Stimulated activated CD8-positive, alpha-beta memory T cell treated with anti-CD3 and anti-CD28 coated beads, Interleukin-7, amount 100 ng/mL, for 48 hours (primary cell): ENCODE measurements at places on chromosomes 7 and 10.

- DNase-seq: no peak
These were observed 873 bp downstream of the PRKAR2B start for GRCh38 chr7:107045195-107045960.

DNA sequence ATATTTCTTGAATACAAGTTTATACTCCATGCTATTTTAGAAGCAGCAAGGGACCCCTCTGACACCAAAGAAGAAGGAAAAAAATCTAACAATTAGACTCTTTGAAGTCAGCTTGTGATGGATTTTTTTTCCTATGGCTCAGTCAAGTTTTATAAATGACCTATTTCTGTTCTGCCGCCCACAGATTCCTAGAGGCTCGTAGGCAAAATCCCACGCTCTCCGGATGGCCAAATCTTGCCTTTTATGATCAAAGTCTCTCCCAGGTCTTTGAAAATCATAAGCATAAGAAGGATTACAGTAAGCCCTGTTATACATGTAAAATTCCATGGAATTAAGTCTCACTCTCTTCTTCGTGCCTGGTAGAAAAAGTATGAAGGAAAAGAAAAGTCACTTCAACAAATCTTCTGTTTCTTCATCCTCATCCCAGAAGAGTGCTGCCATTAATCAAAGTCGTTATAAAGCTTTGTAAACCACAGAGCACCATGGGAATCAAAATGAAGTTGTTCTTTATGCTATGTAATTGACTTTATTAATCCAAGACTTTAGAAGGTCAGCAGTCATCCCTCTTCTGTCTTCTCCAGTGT lies 33.1 kb downstream of the ASB13 start:
- no peak for DNase-seq

DNA sequence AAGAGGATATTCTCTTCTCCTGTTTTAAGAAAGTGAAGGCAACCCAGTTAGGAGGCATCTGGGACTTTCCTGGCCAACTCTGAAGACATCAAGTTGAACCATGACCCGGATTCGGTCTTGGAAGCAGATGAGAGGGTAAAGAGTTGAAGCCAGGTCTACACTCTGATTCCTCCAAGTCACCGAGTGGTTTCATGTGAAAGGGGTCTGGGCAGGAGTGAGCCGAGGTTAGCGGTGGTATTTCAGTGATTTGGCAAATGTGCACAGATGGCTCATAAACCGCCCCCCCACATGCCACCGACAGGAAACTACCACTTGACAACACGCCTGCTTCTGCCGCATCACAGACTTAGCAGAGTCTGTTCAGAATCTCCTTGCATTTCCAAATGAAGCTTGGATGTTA lies 11.4 kb upstream of the REPIN1 start:
- no peak for DNase-seq

- DNase-seq: no peak
These were observed 292.0 kb upstream of the ZMIZ1 start for GRCh38 chr10:78776756-78777155.

- DNase-seq: no peak
These were observed 40.0 kb downstream of the MINPP1 start for GRCh38 chr10:87544721-87545120.

- DNase-seq: no peak
These were observed 71.5 kb downstream of the ST7 start for GRCh38 chr7:117024811-117025210.

DNA sequence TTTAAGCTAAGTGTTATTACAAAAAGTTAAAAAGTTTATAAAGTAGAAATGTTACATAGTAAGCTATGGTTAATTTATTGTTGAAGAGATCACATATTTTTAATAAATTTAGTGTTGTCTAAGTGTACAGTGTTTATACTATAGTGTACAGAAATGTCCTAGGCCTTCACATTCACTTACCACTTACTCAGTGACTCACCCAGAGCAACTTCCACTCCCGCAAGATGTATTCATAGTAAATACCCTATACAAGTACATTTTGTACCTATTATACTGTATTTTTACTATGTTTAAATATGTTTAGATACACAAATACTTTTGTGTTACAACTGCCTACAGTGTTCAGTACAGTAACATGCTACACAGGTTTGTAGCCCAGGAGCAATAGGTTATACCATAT lies 69.2 kb downstream of the DNAJC1 start:
- DNase-seq: no peak

- DNase-seq: no peak
These were observed 20.3 kb upstream of the MYH16 start for GRCh38 chr7:99252166-99252895.

- no peak for DNase-seq
These were observed 234.7 kb downstream of the SKAP2 start for GRCh38 chr7:26629696-26630095.

- no peak for DNase-seq
These were observed 41.4 kb upstream of the NPFFR1 start for GRCh38 chr10:70324951-70325781.

DNA sequence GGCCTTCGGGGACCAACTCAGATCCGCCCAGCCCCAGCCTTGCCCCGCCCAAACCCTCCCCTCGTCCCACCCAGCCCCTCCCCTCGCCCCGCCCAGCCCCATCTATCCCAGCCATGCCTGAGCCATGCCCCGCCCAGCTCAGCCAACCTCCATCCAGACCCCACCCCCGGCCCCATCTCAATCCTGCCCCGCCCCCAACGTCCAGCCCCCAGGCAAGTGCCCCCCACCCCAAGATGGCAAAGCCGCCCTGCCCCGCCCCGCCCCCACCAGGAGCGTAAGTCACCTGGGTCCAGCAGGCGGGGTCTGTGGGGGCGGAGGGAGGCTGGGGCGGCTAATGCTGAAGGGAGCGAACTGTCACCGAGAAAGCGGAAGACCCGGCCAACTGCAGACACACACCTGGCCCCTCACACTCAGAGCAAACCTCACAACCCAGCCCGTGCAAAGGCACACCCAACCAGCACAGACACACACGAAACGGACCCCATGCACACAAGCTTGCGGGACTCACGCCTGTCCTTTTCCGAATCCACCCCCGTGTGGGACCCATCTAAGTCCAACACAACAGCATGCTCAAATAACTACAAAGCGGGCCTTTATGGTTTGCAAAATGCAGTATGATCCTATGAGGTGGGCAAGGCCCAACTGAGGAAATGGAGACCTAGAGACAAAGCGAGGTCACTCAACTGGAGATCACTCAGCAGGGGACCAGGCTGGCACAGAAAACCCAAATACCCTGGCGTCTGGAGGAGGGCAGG lies 11.5 kb upstream of the OGA start:
- no peak for DNase-seq

DNA sequence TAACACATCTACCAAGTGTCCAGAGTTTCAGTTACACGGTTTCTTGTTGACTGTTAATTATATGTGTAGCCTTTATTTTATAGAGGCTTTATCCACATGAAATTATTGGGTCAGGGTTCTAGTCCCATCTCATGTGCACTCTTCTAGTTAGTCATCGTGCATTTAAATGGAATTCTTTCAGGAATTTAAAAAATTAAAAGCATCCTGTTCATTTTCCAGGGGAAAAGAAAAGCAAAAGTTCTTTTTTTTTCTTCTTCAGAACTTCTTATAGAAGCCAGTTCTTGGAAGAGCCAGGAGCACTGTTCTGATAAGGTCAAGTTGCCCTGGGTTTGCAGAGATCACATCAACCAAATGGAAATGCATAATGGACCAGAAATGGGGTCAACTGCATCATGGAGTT lies 324.7 kb downstream of the INHBA start:
- no peak for DNase-seq

GRCh38 chr10:68897336-68897741 lies 3.8 kb upstream of the DDX50 start:
- no peak for DNase-seq

- DNase-seq: no peak
These were observed 1.9 kb upstream of the GPR146 start for GRCh38 chr7:1042492-1042833.

GRCh38 chr10:58299580-58299979 lies 30.6 kb downstream of the CISD1 start:
- DNase-seq: no peak

DNA sequence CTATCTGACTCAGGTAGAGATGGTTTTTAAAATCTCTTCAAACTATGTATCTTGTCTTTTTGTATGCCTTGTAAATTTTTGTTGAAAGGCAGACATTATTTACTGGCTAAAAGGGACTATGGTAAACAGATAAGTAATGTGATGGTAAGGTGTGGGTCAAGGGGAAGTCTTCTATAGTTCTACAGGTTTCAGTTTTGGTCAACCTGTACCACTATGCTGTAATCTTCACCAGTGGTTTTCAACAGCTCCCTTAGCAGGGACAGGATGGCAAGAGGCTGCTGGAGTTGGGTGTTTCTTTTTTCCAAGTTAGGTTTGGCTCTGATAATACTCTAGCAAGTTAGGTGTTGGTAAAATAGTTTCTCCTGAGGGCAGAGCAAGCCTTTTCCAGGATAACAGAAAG lies 32.7 kb upstream of the FZD8 start:
- no peak for DNase-seq

- no peak for DNase-seq
These were observed 87.4 kb upstream of the RET start for GRCh38 chr10:42989481-42989921.

DNA sequence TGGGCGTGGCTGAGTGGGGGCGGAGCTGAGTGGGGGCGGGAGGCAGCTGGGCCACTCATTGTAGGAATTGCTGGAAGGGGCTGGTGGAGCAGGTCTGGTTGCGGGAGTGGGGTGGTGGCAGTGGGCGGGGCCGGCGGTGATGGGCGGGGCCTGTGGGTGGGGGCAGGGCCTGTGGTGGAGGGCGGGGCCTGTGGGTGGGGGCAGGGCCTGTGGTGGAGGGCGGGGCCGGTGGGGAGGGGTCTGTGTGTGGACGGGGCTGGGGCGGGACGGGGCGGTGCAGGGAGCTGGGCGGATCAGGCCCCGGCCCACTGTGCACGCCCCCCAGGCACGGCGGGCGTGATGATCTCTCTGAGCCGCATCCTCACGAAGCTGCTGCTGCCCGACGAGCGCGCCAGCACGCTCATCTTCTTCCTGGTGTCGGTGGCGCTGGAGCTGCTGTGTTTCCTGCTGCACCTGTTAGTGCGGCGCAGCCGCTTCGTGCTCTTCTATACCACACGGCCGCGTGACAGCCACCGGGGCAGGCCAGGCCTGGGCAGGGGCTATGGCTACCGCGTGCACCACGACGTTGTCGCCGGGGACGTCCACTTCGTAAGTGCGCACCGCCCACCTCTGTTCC lies 14.0 kb downstream of the SLC29A4 start:
- DNase-seq: peak; percentile 24

DNA sequence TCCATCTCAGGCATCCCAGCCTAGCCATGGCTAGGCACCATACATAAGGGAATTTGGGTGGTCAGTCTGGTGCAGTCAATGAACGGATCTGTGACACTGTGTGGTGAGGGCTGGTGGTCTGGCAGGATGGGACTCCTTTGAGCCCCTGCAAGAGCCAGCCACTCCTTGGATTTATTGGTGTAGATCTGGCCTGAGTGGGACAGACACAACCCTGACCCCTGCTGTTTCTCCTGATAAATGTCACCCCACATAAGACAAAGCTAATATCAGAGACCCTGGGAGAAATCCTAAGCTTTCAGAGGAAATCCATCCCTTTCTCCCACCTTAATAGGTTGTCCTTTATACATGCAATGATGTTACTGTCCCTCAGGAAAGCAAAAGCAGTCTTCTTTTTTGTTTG lies 2.3 kb downstream of the FBXO24 start:
- DNase-seq: no peak

DNA sequence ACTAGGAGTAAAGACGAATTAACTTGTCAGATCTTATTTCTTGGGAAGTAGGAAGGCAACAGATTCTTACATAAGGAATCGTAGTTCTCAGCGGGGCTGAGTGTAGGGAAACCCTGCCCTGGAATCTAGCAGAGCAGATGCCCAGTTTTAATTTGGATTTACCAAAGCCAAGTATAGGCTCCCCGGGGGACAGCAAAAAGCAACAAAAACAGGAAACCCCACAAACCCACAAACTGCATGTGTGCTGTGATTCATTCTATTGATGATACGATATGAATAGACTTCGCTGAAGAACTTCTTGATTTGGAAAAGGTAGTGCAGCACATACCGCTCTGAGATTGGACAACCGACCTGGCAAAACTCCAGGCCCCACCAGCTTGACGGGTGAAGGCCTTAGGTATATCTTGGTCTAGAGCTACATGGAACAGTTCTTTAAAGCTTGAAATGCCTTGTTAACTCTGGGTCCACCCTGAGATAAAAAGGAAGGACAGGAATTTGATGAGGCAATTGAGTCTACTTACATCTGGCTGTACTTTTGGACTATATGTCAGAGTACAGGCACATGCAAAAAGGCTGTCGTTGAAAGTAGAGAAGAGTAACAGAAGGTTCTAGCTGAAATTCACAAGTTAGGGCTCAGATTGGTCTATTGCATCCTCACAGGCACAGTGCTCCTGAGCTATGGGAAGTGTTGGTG lies 49.1 kb downstream of the STRA8 start:
- DNase-seq: no peak

DNA sequence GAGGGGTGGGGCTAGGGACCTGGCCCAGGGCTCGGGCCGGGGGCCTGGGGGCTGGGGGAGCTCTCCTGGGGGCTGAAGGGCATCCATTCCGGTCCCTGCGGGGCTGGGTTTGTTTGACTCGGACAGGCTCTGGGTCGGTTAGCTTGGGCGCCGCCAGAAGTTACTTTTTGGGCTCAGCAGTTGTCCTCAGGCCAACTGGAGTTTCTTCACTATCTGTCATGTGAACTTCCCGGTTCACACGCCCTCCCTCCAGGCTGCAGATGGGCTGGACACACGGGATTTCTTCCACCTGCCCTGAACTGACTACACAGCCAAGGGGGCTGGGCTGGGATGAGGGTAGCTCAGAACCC lies 3.8 kb downstream of the SLC4A2 start:
- no peak for DNase-seq

DNA sequence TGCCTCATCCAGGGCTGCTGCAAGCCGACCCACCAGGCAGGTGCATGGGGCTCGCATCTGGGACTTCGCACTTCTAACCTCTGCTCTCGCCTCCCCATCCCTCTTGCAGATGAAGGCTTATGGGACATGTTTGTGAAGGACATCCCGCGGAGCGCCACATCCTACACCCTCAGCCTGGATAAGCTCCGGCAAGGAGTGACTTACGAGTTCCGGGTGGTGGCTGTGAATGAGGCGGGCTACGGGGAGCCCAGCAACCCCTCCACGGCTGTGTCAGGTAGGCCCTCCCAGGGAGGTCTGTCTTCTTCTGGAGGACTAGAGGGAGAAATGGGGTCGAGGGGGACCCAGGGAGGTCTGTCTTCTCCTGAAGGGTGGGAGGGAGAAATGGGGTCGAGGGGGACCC lies 448.9 kb upstream of the FOXK1 start:
- DNase-seq: no peak

- DNase-seq: no peak
These were observed 80.6 kb downstream of the RGS10 start for GRCh38 chr10:119461923-119462322.

GRCh38 chr10:47300429-47300931 lies 483 bp downstream of the GDF10 start:
- DNase-seq: no peak

DNA sequence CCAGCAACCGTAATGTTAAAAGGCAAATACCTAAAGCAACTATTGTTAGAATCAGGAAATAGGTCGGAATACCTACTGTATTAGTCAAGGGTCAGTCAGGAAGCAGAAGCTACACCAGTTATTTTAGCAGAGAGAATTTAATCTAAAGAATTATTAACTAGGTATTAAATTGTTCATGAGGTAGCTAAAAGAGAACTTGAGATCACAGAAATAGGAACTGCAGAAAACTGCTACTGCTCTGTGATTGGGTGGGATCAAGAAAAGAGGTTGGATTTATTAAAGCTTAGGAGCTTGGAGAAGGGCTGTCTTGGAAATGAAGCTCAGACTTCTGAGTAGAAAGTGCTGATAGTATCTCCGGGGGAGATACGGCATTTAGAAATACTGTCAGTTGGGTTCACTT lies 20.0 kb upstream of the ZNF438 start:
- no peak for DNase-seq

- DNase-seq: no peak
These were observed 104.0 kb downstream of the DIP2C start for GRCh38 chr10:585502-585901.
